ENCODE measurements at places on chromosomes 1 and 21.

- no peak for DNase-seq
Observed at GRCh38 chr1:89907727-89908212, 86.9 kb downstream of the LRRC8D start.

DNA sequence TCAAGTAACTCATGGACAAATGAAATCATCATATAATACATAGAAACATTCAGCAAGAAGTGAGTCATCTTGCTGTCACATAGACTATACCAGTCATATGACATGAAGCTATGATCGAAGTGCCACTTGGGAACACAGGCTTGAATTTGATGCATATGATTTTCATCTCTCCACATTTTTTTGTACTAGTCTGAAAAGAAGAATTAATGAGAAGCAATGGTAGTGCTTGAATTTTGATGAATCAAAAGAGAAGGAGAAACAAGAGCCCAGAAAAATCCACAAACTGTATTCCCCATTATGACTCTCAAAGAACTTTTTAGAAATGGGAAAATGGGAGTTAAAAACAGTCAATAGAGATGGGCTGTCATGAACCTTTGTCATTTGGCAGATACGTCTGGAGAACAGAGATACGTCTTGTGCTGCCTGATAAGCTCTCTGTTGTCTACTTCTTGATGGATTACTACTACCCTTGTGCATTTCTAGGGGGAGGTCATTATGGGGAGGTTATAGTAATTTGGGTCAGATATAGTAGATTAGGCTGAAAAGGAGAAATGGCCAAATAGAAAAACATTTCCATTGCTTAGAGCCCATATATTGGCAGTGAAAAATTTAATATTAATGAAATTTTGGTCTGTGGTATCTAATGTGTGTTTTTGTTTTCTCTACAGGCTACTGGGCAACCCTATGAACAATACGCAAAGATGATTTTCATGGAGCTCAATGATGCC, 8.0 kb upstream of the LEPR start:
- DNase-seq = no peak

- DNase-seq = no peak
Observed at GRCh38 chr1:205018381-205018780, 24.6 kb upstream of the CNTN2 start.

DNA sequence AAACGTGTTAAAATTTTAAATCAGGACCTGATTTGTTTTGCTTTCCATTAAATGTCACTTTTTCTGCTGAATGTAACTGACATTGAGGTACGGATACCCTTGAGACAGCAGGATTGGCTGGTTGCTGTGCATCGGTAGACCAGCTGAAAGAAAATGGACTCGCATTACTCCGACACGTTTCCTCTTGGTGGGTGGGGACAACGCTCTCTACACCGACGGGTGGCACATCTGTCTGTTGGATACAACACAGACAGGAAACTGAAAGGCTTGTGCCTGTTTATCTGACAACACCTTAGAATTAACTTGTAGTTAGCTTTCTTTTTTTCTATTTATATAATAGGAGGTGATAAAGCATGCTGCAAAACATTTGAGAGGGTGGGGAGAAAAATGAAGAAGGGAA, 19.4 kb downstream of the PRPF38A start:
- no peak for DNase-seq

GRCh38 chr1:18705811-18706210, 75.2 kb downstream of the PAX7 start:
- no peak for DNase-seq

DNA sequence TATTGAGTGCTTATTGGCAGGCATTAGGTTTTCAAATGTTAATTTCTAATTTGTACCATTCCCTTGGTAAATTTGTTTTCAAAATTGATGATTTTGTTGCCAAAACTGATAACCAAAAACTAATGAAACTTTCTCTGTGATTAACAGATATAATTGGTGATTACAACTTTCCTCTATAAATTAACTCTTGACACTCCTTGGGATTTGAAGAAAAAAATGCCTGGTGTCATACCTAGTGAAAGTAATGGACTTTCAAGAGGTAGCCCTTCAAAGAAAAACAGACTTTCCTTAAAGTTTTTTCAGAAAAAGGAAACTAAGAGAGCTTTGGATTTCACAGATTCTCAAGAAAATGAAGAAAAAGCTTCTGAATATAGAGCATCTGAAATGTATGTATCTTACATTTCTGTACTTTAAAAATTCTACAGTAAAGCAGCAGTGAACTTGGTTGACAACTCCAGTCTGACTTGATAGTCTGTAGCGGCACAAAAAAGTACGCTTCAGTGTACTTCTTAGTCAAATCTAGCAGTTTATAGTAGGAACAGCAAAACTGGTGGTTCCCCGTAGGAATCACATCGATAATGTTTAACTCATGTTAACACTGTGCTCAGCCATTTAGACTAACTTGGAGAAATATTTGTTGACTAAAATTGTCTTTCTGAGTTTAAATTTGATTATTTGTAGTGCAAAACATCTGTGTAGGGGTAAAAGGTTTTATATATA, 3.0 kb downstream of the USP1 start:
- peak; percentile 23 for DNase-seq

DNA sequence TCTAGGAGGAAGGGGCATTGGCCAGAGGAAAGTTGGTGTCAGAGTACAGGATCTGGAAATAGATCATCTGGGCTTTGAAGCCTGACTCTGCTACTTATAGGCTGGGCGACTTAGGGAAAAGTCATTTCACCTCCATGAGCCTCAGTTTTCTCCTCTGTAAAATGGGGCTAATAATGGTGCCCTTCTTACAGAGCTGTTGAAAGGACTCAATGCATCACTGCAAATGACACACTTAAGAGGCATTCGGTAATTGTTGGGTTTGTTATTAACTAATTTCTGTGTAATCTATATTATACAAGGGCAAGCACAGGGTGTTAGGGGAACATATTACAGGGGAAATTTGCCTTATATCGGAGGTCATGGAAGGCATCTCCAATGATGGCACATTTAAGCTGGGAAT, 96.1 kb downstream of the KAZN start:
- DNase-seq = no peak

GRCh38 chr1:226625326-226625725, 76.8 kb downstream of the STUM start:
- no peak for DNase-seq

- DNase-seq = no peak
Observed at GRCh38 chr1:2495026-2495425, 18.9 kb downstream of the PLCH2 start.

DNA sequence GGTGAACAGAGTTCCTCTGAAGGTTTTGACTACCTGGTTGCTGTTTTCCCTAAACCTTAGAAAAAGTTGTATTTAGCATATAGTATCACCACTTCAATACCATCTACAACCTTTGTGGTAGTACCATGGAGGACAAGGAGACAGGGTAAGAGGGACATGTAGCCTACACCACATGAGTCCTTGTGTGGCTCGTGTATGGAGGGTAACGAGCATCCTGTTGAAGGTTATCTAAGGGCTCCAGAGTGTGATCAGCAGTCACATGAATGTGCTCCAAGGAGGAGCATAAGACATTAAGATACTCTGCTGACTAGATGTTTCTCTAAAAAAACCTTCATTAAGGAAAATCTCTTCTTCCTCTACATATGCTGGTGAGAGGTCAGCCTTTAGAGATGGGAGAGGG, 67.3 kb downstream of the VCAM1 start:
- DNase-seq = no peak

DNA sequence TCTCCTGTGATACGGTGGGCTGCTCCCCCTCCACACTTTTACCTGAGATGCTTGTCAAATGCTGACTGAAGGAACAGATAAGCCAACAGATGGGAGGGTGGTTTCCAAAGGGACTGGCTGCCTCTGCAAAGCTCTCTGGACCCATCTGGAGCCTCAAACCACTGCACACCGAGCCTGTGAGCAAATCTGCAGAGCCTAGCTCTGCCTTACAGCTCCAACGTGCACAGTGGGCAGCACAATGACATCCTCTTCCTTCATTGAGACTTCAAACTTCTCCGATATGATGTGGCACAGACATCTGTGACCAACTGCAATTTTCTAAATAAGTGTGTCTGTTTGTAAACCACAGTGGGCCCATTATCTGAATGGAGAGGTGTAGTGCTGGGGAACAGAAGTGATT, 26.2 kb upstream of the KNCN start:
- no peak for DNase-seq

DNA sequence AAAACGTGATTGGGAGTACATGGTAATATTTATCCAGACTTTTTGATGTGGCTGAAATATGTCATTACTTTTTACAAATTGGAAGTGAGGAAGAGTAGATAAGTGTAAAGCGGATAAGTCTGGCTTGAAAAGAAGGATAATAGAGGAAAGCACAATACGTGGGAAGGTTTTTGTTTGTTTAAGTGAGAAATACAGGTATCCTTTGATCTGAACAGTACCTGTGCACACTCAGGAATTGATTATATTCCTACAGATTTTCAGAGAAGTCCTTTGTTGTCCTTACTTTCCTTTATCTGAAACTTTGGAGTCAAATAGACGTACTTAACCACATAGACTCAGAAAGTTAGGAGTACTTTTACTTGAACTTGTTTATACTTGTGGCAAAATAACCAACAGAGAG, 20.2 kb downstream of the CCDC18 start:
- no peak for DNase-seq

DNA sequence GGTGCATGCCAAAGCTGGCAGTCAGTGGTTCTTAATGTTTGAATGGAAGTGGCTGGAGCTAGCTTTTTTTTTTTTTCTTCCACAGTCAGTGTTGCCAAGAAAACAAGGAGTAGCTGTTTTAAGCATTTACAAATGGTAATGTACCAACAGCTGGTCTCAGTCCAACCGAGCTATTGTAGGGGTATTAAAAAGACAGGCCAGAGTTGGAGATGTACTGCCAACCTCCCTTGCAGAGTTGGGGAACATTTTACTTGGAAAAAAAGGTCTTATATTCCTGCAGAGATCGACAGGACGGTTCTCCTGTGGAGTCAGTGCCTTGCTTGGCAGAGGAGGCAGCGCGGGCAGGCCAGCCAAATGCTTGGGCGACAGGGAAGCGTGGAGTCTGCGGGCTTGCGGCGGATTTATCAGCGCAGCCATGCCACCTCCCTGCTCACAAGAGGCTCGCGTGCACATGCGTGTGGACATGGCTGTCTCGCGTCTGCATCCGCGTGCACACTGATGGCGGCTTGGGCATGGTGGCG, 338.1 kb downstream of the RPS6KC1 start:
- DNase-seq = no peak

DNA sequence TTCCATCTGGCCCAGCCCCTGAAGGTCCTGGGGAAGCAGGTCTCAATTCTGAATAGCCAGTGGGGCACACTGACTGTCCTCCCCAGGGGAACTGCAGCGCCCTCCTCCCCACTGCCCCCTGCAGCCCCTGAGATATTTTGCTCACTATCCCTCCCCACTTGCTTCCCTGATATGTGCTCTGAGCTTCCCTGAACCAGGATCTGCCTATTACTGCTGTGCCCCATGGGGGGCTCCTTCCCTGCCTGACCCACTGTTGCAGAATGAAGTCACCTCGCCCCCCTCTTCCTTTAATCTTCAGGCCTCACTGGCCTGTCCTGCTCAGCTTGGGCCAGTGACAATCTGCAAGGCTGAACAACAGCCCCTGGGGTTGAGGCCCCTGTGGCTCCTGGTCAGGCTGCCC, 89.8 kb downstream of the PTPRU start:
- no peak for DNase-seq

- DNase-seq = no peak
Observed at GRCh38 chr1:161021970-161022353, 1.0 kb upstream of the F11R start.

DNA sequence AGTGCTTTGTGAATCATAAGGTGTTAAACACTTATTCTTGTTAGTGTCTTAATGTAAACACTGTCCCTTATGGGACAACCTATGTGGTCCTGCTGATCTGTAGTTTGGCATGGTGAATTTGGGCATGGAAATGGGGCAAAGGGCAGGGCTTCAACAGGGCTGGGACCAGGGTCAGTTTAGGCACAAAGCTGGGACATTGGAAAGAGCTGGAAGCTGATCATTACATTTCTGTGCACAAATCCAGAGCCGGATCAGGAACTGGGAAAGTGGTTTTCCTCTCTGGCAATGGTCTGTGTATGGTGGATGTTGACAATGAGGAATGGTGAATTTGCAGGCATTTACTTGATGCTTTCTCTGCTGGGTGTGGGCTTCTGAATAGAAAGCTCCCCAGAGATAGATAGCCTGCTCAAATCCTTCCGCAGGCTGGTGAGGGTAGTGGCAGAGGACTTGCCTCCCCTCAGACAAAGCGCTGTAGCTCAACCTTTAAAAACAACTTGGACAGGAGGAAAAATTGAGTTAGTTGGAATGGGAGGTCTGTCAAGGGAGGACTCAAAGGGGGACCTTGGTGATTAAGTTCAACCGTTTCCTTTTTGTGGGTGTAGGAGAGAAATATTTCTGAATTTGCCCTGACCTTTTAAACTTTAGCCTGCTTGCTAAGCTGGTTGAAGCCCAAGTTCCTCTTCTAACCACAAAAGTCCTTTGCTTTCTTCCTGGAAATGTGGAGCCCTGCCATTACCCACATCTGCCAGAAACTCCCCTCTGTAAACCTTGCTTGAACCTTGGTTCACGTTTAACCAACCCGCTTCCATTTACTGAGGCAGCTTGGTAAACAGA, 35.3 kb downstream of the HLX start:
- no peak for DNase-seq

DNA sequence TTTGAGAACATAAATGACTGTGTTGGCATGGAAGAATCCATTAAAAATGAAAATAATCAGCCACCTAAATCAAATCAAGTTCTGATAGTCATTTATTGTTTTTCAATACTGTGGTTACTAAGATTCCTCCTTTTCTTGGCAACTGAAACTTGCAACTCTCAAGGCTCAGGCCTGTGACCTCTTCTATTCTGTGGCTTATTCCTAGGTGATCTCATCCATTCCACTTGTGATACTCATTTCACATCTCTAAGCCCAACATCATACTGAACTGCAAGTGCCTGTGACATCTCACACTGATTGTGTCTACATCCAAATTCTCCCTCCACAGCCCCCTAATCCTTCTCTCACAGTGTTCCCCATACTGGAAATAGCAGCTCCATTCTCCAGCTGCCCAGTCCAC, 4.8 kb upstream of the ST6GALNAC5 start:
- DNase-seq = no peak

DNA sequence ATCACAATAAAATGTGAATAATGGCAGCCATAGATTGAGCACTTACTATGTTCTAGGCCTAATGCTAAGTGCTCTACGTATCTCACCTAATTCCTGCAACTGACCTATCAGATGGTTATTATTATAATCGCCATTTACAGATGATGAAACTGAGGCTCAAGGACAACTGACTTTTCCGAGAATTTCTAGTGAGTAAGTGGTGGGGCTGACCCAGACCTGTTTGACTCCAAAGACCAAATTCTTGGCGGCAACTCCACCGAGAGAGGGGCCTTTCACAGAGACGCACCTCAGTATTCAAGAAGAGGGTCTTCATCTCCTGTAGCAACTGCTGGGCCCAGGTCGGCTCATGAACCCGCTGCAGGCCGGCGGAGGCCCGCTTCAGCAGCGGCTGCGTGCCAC, 573 bp downstream of the TMEM234 start:
- no peak for DNase-seq

GRCh38 chr1:2356911-2357845, 34.2 kb downstream of the MORN1 start:
- DNase-seq = no peak

- DNase-seq = no peak
Observed at GRCh38 chr1:228835456-228835855, 100.2 kb downstream of the RHOU start.
